Stimulated activated CD8-positive, alpha-beta memory T cell treated with anti-CD3 and anti-CD28 coated beads, Interleukin-15, amount 100 ng/mL, for 24 hours (primary cell): ENCODE measurements at places on chromosomes 11 and 22.

- DNase-seq = no peak
These were observed 19.2 kb downstream of the SELENOO start for GRCh38 chr22:50219800-50220602.

GRCh38 chr11:1727861-1728260 is 22.5 kb downstream of the IFITM10 start:
- no peak for DNase-seq

- DNase-seq = no peak
These were observed 185.4 kb upstream of the GUCY1A2 start for GRCh38 chr11:107203656-107204055.

- DNase-seq = no peak
These were observed 141.9 kb downstream of the CTTN start for GRCh38 chr11:70540196-70540595.

GRCh38 chr11:9851366-9851765 is 187.5 kb downstream of the SWAP70 start:
- no peak for DNase-seq

- DNase-seq = no peak
These were observed 16.0 kb downstream of the POLD3 start for GRCh38 chr11:74608431-74608830.
